Left renal pelvis (tissue), 4 donors: ENCODE measurements at places on chromosomes 11 and 22. TPM values are rescaled to one million over a fixed set of nuclear protein-coding genes. Genes with fewer than 3 reads are reported as not detected.

The RFPL1 gene
- 1.2 TPM for polyA plus RNA-seq

The OR51E2 gene
- 0.58 TPM for polyA plus RNA-seq

The PANX2 gene
- 0.12 TPM for polyA plus RNA-seq

The APOL3 gene
- 13.0 TPM for polyA plus RNA-seq

The TYR gene
- polyA plus RNA-seq: not detected

The PHF21A gene
- 57.6 TPM for polyA plus RNA-seq

The TRIM64 gene
- polyA plus RNA-seq: not detected

The OR51V1 gene
- not detected for polyA plus RNA-seq

The TRIM29 gene
- polyA plus RNA-seq: 2.1 TPM

The AIFM3 gene
- 0.83 TPM for polyA plus RNA-seq

The CYB5R2 gene
- polyA plus RNA-seq: 27.3 TPM

The MRGPRG gene
- not detected for polyA plus RNA-seq

The P2RY2 gene
- 0.53 TPM for polyA plus RNA-seq

The SLC35E4 gene
- polyA plus RNA-seq: 2.1 TPM

The DBX1 gene
- polyA plus RNA-seq: not detected

The F2 gene
- polyA plus RNA-seq: not detected

The CASP1 gene
- 5.6 TPM for polyA plus RNA-seq

The A4GALT gene
- 23.3 TPM for polyA plus RNA-seq

The JAML gene
- polyA plus RNA-seq: 3.1 TPM

The EMID1 gene
- polyA plus RNA-seq: 122 TPM

The SLC29A2 gene
- 2.8 TPM for polyA plus RNA-seq

The CLDN5 gene
- polyA plus RNA-seq: 19.6 TPM

The GAL gene
- 0.20 TPM for polyA plus RNA-seq

The MYBPC3 gene
- not detected for polyA plus RNA-seq

The DAGLA gene
- polyA plus RNA-seq: 3.0 TPM

The SLC7A4 gene
- 1.4 TPM for polyA plus RNA-seq

The P4HA3 gene
- polyA plus RNA-seq: 1.1 TPM

The PHETA2 gene
- polyA plus RNA-seq: 10.3 TPM
